ENCODE measurements at places on chromosomes 3 and 15.

- no peak for DNase-seq
Observed at GRCh38 chr3:26061947-26062346, 272.1 kb downstream of the OXSM start.

GRCh38 chr15:67389975-67390374, 131.0 kb upstream of the C15orf61 start:
- DNase-seq, result no peak

- DNase-seq, result no peak
Observed at GRCh38 chr3:138875754-138876664, 41.3 kb upstream of the PIK3CB start.

GRCh38 chr15:60585743-60586708, 107.1 kb upstream of the ICE2 start:
- DNase-seq, result peak; percentile 51

- DNase-seq, result no peak
Observed at GRCh38 chr15:69725275-69725674, 272.7 kb downstream of the RPLP1 start.

DNA sequence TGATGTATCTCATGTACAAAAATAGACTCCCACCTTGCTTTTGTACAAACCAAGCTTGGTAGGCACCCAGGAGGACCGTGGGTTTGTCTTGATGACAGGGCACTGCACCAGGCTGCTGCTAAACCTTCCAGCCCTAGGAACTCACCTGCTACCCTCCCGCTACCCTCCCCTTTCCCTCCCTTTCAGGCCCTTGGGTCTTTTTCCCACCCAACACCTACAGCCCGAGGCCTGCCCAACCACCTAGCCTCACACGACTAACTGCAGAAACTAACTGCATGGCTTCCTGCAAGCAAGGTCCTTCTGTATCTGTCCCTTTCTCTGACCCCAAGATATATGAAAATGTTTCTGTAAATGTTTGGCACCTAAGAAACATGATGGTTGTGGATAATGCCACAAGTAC, 11.1 kb downstream of the PPM1M start:
- no peak for DNase-seq

DNA sequence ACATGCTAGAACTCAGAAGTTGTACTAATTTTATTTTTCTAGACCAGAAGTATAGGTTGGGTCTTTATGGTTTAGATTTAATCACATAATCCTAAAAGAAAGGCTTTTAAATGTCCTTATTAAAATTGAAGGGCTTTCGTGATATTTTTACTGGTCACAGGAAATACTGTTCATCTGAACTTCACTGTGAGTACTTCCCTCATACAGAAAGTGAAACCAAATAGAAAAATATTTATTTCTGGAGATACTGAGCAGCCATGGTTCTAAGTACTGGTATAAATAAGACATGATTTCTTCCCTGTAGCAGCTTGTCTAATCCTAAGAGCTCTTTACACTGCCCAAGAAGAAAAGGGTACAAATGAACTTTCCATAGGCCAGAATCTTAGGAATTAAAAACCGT, 2.0 kb downstream of the SNRK start:
- no peak for DNase-seq

GRCh38 chr3:113906568-113907140, 41.2 kb upstream of the ZDHHC23 start:
- no peak for DNase-seq

GRCh38 chr3:23873941-23874340, 42.8 kb downstream of the NKIRAS1 start:
- no peak for DNase-seq

Data from ovary (tissue), 10 donors.